ENCODE measurements at places on chromosomes 16 and 17. TPM values are rescaled to one million over a fixed set of nuclear protein-coding genes. Genes with fewer than 3 reads are reported as not detected.

GRCh38 chr17:79974566-79975497 lies 60.8 kb downstream of the TBC1D16 start:
- DNase-seq, result no peak

GRCh38 chr17:9115214-9116191 lies 94.2 kb downstream of the NTN1 start:
- peak; percentile 67 for DNase-seq

- peak; percentile 70 for DNase-seq
These were observed 4.4 kb upstream of the FOXJ1 start for GRCh38 chr17:76145231-76146052.

GRCh38 chr17:61366715-61367413 lies 32.8 kb upstream of the TBX2 start:
- no peak for DNase-seq

The OR2C1 gene
- not detected for total RNA-seq

- no peak for DNase-seq
These were observed 57.2 kb downstream of the NUP88 start for GRCh38 chr17:5362162-5362811.

The SULT1A3 gene
- total RNA-seq, result 14.2 TPM

- no peak for DNase-seq
These were observed 17.5 kb downstream of the ANKRD40 start for GRCh38 chr17:50689956-50690886.

DNA sequence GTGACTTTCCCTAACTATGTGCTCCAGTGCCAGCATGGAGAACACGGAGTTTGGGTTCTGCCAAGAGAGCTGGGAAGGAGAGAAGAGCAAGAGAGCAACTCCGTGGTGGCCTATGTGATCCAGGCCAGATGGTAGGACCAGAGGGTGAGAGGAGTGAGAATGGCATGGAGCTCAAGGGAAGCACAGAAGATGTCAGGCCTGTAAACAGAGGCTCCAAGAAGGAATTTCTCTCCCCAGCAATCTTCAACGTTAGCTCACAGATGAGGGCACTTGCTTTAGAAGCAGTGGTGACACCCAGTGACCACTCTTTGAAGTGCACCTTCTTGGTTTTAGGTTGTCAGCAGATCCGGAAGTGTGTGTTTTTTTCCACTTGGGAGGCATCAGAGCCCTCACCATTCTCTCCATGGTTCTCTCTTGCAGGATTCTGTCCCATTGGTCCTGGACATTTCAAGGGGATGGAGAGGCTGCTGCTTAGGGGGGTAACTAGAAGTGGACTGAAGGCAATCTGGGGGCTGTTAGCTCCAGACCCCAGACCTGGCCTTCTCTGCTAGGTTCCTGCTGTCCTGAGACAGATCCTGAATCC lies 18.1 kb upstream of the TMEM98 start:
- DNase-seq, result peak; percentile 79

DNA sequence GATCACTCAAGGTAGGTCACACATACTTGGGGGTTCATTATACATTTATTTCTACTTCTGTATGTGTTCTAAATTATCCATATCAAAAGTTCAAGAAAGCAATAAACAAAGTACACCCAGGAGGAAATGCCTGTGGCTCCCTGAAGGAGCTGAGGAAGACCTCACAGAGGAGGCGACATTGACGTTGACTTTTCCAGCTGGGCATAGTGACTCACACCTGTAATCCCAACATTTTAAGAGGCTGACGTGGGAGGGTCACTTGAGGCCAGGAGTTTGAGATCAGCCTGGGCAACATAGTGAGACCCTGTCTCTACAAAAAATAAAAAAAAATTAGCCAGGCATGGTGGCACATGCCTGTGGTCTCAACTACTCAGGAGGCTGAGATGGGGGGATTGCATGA lies 16.3 kb downstream of the ITGAD start:
- DNase-seq, result no peak

- no peak for DNase-seq
These were observed 140.9 kb upstream of the WSB1 start for GRCh38 chr17:27153005-27153404.
